Breast epithelium (tissue), 4 donors: ENCODE measurements at places on chromosomes 7 and 10.

GRCh38 chr10:71980181-71981014, 16.2 kb downstream of the CHST3 start:
- peak; percentile 15 for DNase-seq
- peak overlapping the region; percentile 75 for H3K27ac ChIP-seq
- no peak overlapping the region for H3K4me3 ChIP-seq
- no peaks in the 10 kb centered on the region for H3K36me3 ChIP-seq

GRCh38 chr10:83725567-83725966, 413.7 kb upstream of the GHITM start:
- no peak for DNase-seq
- H3K27me3 ChIP-seq, result no peaks in the 10 kb centered on the region
- H3K4me1 ChIP-seq, result no peaks in the 10 kb centered on the region
- H3K27ac ChIP-seq, result no peak overlapping the region

DNA sequence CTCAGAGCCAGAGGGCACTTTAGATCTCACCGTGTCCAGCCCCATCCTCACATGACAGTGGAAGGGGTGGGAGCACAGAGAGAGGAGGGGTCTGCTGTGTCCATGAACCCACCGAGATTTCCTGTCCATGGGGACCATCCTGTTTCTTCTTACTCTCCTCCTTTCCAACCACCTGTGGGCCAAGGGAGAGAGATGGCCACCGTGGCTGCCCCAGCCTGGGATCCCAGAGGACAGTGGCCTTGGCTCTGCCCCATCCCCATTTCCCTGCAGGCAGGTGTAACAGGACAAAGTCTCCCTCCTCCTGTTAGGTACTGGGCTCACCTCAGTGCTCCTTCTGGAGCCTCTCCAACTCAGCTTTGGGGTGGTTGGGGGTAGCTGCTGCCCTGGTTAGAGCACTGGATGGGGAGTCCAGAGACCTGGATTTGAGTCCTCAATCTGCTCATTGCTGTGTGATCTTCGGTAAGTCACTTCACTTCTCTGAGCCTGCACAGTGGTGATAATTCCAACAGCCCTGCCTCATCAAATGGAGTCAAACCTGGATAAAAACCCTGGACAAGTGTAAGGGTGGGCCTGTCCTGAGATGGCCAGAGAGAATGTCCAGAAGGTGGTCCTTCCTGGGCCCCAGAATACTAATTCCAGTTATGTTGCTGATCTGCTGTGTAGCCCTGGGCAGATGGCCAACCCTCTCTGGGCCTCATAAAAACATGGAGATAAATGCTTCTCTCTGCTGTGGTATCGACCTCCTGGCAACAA, 17.8 kb upstream of the PCBD1 start:
- no peak for DNase-seq
- H3K27ac ChIP-seq, result no peak overlapping the region
- H3K36me3 ChIP-seq, result no peaks in the 10 kb centered on the region
- no peak overlapping the region for H3K4me3 ChIP-seq

- no peaks in the 10 kb centered on the region for H3K4me1 ChIP-seq
- no peak overlapping the region for H3K27ac ChIP-seq
- H3K27me3 ChIP-seq, result no peaks in the 10 kb centered on the region
- no peak overlapping the region for H3K4me3 ChIP-seq
- H3K36me3 ChIP-seq, result no peaks in the 10 kb centered on the region
Measured at GRCh38 chr10:77006836-77007511, 630.6 kb downstream of the KCNMA1 start.

DNA sequence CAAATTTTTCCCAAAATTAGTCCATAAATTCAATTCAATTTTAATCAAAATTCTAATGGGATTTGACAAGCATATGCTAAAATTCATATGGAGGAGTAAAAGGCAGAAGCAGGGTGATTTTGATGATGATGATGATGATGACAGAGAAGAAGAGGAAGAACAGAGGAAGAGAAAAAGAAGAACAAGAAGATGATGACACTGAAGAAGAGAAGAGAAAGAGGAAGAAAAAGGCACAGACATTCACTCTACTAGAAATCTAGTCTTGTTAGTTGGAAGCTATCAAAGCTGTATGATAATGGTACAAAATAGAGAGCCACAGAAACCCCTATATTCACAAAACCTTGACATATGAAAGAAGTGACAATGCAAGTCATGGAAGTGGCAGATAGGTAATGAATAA, 157.9 kb downstream of the ELMO1 start:
- H3K27me3 ChIP-seq, result no peaks in the 10 kb centered on the region
- no peak overlapping the region for H3K4me3 ChIP-seq
- DNase-seq, result no peak
- H3K36me3 ChIP-seq, result no peaks in the 10 kb centered on the region
- no peak overlapping the region for H3K27ac ChIP-seq

GRCh38 chr7:83546586-83546985, 102.4 kb downstream of the SEMA3E start:
- H3K27me3 ChIP-seq, result no peaks in the 10 kb centered on the region
- no peaks in the 10 kb centered on the region for H3K36me3 ChIP-seq
- H3K27ac ChIP-seq, result no peak overlapping the region
- no peaks in the 10 kb centered on the region for H3K4me1 ChIP-seq

GRCh38 chr10:102312683-102313082, 67.4 kb downstream of the GBF1 start:
- peak overlapping the region; percentile 17 for H3K27ac ChIP-seq
- DNase-seq, result no peak
- no peaks in the 10 kb centered on the region for H3K36me3 ChIP-seq
- no peaks in the 10 kb centered on the region for H3K27me3 ChIP-seq
- no peak overlapping the region for H3K4me3 ChIP-seq

DNA sequence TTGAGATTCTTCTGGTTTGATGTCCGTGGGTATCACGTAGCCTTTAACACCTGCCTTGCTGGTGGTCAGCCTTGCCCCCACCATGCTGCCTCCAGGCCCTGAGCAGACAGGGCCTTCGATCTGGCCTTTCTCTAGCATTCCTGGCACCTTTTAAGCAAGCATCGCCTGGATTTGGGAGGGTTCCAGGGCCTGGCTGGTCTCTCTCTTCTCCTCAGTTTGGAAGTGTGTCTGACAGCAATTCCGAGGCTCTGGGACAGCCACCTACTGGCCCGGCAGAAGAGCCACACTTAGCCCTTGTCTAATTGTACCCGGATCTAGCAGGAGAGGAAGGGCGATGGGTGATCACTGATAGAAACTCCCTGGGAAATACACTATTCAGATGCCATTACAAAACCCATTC, 441.3 kb upstream of the MKI67 start:
- H3K27ac ChIP-seq, result no peak overlapping the region
- H3K36me3 ChIP-seq, result no peaks in the 10 kb centered on the region
- no peak for DNase-seq
- no peaks in the 10 kb centered on the region for H3K27me3 ChIP-seq

GRCh38 chr10:68684413-68684812, 36.6 kb upstream of the CCAR1 start:
- no peaks in the 10 kb centered on the region for H3K27me3 ChIP-seq
- no peaks in the 10 kb centered on the region for H3K36me3 ChIP-seq
- DNase-seq, result no peak
- H3K4me3 ChIP-seq, result no peak overlapping the region
- H3K27ac ChIP-seq, result no peak overlapping the region
- H3K4me1 ChIP-seq, result no peaks in the 10 kb centered on the region

GRCh38 chr10:77504196-77504872, 133.3 kb downstream of the KCNMA1 start:
- DNase-seq, result no peak
- H3K27me3 ChIP-seq, result no peaks in the 10 kb centered on the region
- no peak overlapping the region for H3K4me3 ChIP-seq
- H3K36me3 ChIP-seq, result no peaks in the 10 kb centered on the region
- no peak overlapping the region for H3K27ac ChIP-seq
